ENCODE measurements at places on chromosomes 7 and 10.

- no peak for DNase-seq
Measured at GRCh38 chr10:88194041-88194887, 330.8 kb downstream of the PTEN start.

- DNase-seq, result no peak
Measured at GRCh38 chr7:107982918-107983389, 20.0 kb downstream of the LAMB1 start.

- no peak for DNase-seq
Measured at GRCh38 chr7:107233174-107233573, 64.4 kb downstream of the HBP1 start.

DNA sequence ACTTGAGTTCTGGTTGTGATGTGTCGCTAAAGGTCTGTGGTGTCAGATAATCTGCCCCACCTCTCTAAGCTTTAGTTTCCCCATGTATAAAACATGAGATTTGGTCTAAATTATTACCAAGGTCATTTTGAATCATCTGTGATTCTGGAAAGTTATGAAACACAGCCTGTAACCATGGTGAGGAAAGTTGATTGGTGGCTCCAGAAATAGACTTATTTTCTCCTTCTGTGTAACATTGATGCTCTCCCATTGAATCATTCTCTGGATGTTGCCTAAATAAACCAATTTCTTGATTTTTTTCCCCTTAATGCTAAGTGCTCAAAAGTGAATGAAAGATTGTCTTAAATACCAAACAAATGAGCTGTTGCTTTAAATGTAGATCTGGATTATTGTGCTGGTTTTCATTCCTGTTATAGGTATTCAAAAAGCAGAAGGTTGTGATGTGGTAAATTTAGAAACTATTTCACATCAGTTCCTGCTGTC lies 30.0 kb upstream of the PCGF5 start:
- DNase-seq, result no peak

DNA sequence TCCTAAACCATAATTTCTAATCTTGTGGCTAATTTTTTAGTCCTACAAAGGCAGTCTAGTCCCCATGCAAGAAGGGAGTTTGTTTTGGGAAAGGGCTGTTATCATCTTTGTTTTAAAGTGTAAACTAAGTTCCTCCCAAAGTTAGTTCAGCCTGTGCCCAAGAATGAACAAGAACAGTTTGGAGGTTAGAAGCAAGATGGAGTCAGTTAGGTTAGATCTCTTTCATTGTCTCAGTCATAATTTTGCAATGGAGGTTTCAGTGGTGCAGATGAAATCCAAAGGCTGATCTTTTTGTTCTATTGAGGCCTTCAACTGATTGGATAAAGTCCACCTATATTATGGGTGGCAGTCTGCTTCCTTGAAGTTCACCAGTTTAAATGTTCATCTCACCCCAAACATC lies 68.1 kb downstream of the LRGUK start:
- DNase-seq, result no peak

GRCh38 chr10:78532480-78533042 lies 498.9 kb downstream of the RPS24 start:
- DNase-seq, result no peak

DNA sequence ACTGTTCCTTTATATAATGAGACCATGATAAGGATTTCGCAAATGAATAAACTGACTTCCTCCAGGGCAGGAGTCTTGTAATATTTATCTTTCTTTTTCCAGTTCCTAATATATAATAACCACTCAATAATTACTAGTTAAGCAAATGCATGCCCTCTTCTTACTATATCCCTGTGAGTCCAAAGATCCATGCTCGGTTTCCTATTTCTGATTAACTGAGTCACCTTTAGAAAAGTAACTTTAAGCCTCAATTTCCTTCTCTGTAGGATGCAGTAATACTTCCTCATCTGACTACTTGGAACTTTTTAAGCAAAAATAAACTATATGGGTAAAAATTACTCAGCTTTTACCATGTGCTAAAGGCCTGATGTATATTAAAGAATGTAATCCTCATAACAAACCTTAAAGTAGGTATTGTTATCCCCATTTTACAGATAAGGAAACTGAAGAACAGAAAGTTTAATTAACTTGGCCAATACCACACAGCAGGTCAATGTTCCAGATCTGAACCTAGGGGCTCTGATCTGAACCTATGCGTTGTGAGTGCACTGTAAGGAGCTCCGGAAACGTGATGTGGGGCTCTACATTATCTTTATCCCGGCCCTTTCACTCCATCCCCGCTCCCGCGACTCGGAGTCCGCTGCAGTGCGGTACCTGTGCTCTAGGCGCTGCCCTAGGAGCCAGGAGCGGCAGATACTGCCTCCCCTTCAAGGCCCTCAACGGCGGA lies 458 bp downstream of the COX15 start:
- DNase-seq, result no peak

DNA sequence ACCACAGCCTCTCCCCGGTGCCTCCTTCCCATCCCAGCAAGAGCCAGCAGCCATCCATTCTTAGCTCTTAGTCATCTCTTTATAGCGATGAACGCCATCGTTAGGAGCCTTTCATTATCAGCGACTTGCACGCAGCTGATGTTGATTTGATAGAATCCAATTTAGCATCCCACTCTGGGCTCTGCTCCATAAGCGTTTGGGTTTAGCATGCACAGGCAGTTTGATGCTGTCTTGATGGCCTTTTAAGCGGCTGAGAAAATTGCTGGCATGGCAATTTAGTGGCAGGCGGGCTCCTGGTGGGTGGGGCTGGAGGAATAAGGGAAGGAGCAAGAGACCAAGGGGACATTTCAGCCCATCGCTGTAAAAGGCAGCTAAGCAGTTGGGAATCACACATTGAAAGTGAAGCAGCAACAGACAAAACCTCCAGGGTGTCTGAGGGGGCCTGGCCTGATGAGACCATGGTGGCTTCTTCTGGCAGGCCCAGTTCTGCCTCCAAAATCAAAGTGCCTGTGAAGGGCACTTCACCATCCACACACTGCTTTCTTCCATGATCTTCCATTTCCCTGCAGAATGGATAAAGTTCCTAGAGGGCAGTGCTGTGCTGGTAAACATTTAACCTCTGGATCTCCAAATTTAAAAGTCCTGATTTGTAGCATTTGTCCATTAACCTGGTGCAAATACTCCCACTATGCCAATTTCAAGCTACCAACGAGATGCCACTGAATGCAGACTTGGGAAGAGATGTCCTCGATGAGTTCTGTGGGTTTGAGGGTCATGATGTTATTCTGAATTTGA lies 107.8 kb upstream of the PLXNA4 start:
- no peak for DNase-seq

DNA sequence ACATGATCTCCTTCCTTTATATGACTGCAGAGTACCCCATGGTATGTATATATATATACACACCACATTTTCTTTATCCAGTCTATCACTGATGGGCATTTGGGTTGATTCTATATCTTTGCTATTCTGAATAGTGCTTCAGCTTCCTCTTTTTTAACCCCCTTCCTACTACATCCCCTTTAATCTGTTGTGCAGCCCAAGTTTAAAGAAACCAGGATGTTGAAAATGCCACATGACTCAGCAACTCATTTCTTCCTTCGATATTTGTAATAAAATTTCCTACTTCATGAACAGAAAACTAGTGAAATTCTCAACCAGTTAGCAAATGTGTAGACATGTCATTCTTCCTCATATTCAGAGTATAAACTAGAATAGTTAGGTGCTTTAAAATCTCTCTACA lies 1245.7 kb upstream of the SORCS1 start:
- no peak for DNase-seq

GRCh38 chr10:131024259-131025131 lies 287.0 kb downstream of the TCERG1L start:
- DNase-seq, result no peak

DNA sequence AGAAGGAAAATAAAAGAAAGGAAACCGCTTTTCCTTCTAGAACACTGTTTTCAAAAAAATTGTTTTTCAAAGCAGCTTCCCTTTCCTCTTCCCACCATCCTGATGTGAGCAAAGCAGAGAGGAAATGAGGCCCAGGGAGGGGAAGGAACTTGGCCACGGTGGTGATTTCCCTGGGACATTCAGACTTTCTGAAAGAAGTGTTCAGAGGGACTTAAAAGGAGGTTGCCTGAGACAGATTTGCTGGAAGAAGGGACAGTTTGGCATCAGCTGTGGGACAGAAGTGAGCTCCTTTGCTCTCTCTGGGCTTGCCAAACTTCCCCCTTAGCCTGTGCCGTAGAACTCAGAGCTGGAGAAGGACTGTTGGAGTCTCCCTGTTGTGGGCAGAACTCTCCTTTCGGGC lies 30.3 kb downstream of the ADCYAP1R1 start:
- no peak for DNase-seq

DNA sequence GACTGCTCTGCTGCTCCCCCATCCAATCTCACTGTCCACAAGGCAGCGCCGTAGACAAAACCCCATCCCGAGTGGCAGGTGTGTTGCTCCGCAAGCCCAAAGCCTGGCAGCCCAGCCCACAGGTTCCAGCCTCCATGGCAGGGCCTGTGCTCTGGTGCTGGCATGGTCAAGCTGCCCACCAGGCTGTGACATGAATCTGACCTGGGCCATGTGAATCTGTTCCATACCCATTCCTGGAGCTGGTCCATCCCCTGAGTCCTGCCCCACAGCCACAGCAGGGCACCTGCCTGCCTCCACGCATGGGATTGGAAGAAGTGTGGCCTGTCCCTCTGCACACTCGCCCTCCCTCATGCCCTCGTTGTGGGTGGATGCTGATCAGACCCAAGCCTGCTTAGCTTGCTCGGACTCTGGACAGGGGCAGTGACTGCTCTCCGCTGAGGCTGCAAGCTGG lies 128.8 kb downstream of the PTPN20 start:
- DNase-seq, result no peak

DNA sequence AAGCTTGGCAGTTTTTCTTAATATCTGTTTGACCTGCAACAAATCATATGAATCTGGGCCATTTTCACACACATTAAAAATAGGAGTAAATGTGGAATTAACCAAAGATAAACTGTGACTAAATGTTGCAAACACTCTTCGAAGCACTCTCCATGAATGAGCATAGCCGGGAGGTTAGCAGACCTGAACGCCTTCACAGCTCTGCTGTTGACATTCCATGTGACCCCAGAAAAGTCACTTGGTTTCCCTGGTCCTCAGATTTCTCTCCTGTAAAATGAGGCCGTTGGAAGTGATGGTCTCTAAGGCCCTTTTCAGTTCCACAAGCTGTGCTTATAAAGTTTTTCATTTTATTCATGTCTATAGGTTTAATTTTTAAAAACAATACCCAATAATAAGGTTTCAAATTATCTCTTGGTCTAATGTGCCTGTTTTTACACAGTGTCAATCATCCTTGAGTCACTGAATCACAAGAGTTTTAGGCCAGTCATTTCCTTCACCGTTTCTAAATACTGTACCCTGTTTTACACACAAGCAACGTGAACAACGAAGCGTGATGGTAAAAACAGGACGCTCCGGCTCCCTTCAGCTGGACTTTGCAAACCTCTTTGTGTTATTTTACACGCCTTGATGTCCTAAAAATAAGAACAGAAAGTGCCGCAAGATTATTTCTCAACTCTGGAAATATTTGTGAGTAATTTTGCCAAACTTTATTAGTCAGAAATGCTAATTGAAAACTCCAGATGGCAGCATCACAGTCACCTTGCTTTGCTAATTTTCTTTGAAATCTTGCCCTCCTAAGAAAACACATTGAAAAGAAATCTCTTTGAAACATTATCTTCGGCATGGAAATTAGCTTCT lies 38.6 kb upstream of the MET start:
- no peak for DNase-seq

- DNase-seq, result no peak
Measured at GRCh38 chr10:16570731-16571130, 49.1 kb upstream of the C1QL3 start.

GRCh38 chr7:1403638-1404459 lies 55.4 kb downstream of the MICALL2 start:
- DNase-seq, result no peak

- DNase-seq, result no peak
Measured at GRCh38 chr10:5971886-5972285, 5.5 kb downstream of the IL15RA start.

DNA sequence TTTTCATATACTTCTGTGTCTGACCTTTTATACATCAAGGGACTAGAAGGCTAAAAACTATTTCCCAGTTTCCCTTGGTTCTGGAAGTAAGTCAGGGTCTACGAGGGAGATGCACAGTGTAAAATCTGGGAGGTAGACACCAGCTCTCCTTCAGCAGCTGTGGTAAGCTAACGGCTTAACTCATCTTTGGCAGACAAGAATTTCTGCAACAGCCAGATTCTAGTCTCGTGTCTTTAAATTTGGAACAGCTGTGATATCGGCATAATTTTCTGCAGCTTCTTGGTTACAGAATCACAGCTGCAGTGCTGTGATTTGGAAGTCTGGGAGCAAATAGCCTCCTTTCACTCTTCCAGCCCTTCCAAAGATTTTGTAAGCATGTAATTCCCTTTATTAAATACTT lies 37.4 kb upstream of the ABCB4 start:
- DNase-seq, result no peak

DNA sequence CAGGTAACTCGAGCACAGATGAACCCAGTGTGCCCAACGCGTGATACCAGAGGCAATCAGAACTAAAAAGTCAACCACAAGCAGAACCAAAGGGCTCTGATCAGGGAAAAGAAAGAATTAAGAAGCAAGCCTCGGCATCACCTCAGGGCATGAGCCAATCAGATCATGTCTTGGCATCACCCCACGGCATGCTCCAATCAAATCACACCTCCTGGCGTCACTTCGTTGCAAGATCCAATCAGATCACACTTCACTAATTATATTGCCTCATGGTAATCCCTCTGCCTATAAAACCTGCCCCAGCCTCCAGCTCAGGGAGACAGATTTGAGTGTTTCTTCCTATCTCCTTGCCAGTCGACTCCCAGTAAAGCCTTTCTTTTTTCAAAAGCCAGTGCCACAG lies 46.8 kb downstream of the TYW1B start:
- DNase-seq, result no peak

DNA sequence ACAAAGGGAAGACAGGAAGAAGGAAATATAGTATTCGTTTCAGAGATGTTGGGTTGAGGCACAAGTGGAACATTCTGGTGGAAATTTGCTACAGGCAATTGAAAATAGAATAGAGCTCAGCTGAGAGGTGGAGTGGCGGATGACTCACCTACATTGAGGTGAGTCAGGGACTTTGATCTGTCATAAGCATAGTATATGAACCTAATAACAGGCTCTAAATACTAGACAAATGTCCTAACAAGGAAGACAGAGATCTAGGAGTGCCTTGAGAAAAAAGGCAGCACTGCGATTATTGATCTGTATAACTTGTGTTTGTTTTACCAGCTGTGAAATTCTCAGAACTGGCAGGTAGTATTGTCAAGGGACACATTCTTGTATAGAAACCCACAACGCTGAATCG lies 907 bp upstream of the IFRD1 start:
- DNase-seq, result no peak

GRCh38 chr10:121796342-121796741 lies 131.5 kb downstream of the ATE1 start:
- no peak for DNase-seq
